H54 (cell line): ENCODE measurements at places on chromosomes 13 and 19.

- DNase-seq = no peak
Observed at GRCh38 chr13:41700790-41701310, 243.5 kb downstream of the RGCC start.

DNA sequence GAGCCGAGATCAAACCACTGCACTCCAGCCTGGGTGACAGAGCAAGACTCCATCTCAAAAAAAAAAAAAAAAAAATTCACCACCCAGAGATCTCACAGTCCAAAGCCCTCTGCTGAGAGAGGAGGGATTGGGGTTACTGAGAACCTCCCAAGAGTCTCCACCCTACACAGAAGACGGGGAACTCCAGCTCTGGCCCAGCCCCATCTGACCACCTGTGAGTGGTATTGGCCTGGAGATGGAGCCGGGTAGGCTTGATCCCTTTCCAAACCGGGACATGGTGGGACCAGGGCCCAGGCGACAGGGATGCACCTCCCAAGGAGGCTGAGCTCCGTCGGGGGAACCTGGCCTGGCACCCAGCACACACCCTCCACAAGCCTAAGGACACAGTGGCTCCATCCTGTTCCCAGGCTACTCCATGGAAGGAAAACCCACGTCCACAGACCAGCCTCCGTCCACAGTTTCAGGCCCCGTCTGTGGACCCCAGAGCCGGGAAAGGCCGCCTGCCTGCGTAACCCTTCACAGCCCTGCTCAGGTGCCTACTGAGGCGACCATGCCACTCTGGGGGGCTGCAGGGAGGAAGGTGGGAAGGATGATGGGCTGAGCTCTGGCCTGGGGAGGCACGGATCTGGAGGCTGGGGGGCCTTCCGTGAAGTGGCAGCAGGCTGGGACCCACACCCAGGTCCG lies 1.8 kb downstream of the TMEM259 start:
- no peak for DNase-seq

DNA sequence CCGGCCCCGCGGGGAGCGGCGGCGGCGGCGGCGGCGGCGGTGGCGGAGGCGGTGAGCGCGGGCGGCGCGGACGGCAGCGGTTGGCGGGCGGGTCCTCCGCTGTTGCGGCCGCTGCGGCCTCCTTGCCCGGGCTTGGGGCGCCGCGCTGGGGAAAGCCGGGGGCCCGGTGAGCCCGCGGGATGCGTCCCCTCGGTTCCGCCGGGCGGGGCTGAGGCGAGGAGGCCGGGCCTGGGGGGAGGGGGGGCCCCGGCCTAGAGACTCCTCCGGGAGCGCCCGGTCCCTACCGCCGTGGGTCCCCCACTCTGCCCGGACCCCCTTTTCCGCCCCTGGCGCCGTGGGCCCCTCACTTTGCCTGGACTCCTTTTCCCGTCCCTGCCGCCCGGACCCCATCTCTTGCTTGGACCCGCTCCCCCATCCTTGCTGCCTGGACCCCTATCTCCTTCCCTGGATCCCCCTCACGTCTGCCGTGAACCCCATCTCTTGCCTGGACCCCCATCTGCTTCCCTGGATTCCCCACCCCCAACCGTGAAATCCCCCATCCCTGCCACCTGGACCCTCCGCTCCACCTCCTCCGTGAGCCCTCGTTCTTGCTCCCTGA lies 28.6 kb upstream of the NDUFS7 start:
- DNase-seq = peak; percentile 50

DNA sequence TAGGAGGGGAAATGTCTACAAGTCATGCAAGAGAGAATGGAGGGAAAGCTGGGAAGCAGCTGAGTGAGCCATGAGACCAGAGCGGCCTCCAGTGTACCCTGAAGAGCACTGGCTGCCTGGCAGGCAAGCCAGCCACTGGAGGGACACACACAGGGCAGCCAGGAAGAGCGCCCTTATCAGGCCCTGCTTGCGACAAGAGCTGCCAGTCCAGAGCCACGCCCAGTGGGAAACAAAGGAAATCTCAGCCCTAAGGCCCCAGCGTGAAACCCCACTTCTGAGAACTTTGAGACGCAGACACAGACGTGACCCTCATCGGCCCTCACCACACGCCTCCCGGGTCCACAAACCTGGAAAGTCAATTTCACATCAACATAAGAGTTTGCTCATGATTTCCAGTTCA lies 105.0 kb downstream of the STK24 start:
- no peak for DNase-seq

- no peak for DNase-seq
Observed at GRCh38 chr13:50303963-50304721, 288.9 kb downstream of the KCNRG start.

- DNase-seq = no peak
Observed at GRCh38 chr13:50448535-50448998, 394.9 kb downstream of the DLEU7 start.
